Stimulated activated CD4-positive, alpha-beta T cell treated with anti-CD3 and anti-CD28 coated beads, Interleukin-1b, Interleukin-23, amount 100 ng/mL, for 48 hours (primary cell): ENCODE measurements at places on chromosomes 6 and 20.
A peak's percentile ranks its signal among the peaks of the same experiment; 100 is the strongest.

DNA sequence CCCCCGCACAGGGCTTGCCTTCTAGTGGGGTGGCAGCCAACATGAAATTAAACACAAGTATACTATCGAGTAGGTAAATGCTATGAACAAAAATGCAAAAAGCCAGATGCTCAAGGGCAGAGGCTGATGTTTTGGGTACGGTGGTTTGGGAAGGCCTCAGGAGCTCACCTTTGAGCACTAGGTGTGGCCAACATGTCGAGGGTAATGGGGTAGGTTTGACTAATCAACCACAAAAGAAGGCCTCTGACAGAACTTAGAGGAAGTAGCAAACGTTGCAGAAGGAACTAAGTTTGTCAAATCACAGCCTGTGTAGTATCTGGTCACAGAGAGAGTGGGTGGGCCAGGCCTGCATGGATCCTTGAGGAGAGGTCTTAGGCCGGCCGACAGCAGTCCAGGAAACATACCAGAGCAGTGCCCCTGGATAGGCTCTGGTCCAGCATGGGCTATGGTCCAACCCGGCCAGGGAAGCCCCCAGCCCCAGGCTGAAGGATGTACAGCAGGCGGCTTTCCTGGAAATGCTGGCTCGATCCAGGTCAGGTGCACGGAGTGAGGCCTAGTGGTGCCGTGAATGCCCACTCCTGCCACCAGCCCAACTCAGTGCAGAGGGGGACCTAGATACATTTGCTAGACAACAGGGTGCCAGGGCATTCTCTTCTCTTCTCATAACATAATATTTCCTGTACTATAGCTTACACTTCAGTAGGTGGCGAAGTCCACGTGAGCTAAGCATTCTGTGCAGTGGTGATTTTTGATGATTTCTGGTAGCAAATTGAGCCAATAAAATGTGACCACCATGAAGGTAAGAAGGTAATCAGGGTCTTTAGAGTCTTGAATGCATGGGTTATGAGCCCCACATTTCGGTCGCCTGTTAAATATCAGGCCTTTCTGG lies 56.3 kb upstream of the CD93 start:
- no peak for DNase-seq

GRCh38 chr6:89084954-89085353 lies 4.4 kb downstream of the PNRC1 start:
- DNase-seq = no peak

GRCh38 chr6:117600008-117600743 lies 2.1 kb downstream of the GOPC start:
- DNase-seq = no peak

GRCh38 chr20:56630086-56630493 lies 984 bp downstream of the TFAP2C start:
- DNase-seq = peak; percentile 27

DNA sequence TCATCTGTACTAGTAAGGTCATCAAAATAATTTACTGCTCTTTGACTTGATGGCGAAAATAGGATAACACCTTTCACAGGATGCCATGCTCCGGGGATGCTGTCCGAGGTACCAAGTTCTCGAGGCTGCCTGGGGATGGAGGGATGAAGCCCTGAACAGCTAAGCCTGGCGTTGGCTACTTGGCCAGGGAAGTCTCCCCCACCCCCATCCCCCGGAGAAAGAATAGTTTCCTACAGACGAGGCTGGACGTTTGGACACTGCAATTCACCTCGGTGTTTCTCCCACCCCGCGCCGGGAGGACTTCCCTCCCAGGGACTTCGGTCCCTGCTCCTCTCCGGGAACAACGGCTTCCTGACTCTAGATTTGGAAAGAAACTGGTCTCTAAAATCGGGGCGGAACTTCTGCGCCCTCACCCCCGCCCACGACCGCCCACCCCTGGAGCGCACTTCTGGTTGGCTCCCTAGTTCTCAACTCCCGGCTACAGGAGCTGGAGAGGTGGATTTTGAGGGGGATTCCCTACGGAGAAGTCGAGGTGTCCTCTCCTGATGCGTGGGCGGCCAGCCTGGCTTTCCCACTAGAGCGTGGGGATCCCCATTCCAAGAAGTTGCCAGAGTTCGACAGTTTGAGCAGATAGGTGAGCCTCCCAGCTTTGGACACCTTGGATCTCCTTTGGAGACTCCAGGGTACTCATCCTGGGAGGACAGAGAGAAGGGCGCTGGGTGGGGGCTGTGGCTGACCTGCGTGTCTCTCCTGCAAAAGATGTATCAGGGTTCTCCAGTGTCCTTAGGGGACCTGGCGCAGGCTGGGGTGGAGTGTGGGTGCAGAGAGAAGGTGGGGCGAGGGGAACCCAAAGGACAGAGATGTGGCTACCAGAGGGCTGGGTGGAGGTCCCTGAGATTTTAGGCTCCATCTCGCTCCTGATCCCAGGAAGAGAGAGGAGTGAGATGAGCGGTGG lies 1.1 kb downstream of the PCSK2 start:
- DNase-seq = no peak

DNA sequence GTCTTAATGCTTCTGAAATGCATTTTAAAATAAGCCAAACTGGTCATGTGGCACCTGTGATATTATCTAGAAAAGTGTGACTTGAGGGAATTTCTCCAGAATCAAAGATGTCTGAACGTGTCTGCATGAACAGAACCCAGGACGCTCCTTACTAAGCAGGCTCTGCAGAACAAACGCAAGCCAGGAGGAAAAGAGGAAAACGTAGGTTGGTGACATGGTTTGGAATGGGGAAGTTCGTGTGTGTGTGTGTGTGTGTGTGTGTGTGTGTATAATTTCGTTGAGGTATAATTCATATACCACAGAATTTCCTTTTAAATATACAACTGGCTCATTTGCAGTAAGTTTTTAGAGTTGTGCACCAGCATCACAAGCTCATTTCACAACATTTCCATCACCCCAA lies 200.5 kb upstream of the FOXQ1 start:
- DNase-seq = no peak
